ENCODE measurements at places on chromosomes 11 and 22.
A peak's percentile ranks its signal among the peaks of the same experiment; 100 is the strongest.

DNA sequence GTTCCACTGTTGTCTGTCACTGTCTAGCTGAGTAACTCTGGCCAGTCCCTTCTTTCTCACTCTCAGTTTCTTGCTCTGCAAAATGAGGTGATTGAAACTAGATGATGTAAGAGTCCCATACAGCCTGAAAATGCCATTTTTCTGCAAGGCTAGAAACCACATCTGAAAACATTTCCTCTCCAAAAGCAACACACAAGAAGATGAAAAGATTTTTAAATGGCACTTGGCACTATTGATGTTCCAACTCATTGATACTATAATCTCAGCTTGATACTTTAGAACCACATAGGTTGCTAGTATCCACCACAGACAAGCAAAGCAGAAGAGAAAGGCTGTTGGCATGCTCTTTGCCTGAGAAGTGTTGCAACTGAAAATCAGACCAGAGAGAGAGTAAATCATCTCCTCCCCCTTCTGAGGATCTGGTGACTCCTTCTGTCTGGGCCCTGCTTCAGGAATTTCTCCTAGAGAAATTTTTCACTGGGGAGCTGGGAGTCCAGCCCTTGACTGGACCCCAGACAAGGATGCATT lies 1217.9 kb downstream of the LRRC4C start:
- no peak for DNase-seq

GRCh38 chr22:27851974-27852746 lies 50.6 kb upstream of the MN1 start:
- peak; percentile 63 for DNase-seq

DNA sequence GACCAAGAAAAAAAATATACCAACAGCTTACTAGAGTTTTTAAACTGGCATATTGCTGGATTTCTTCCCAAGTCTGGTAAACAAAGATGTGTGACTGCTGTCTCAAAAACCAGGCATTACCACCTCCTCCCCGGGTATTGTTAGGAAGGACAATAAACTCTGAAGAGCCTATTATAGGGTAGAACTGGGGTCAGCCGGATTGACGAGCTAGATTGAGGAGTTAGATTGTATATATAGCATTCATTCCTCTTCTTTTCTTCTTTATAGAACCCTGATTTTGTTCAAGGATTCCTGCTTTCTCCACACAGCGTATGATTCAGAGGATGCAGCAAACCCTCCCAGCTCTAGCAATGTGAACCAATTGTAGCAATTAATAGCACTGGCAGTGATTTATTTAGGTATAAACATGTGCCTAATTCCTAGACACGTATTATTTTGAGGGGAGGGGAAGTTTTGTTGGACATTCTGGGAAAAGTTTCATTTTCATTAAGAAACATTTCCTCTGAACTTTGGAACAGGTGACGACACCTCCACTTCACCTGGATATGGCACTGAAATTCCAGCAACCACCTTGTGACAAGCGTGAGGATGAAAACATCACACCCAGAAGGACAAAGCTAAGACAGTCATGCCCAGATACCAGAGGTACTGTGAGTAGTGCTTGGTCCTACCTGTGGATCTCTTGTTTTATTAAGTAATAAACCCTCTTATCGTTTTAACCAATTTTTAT lies 679.4 kb upstream of the KIRREL3 start:
- no peak for DNase-seq

DNA sequence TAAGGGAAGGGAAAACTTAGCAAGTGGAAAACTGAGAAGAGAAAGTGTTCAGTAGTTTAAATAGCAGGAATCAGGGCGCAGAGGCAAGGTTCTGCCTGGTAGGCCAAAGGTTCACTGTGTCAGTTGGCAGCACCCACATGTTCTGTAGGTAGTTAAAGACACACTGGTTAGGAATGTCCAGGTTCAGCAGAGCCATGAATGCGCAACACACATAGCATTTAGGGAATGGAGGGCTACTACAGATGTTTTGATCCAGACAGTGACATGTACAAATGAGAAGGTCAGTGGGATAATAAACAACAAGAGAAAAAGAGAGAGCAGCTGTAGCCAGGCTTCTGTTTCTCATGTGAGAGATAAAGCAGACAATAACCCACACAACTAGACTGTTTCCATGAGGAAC lies 56.2 kb upstream of the ARHGAP42 start:
- DNase-seq: peak; percentile 10

DNA sequence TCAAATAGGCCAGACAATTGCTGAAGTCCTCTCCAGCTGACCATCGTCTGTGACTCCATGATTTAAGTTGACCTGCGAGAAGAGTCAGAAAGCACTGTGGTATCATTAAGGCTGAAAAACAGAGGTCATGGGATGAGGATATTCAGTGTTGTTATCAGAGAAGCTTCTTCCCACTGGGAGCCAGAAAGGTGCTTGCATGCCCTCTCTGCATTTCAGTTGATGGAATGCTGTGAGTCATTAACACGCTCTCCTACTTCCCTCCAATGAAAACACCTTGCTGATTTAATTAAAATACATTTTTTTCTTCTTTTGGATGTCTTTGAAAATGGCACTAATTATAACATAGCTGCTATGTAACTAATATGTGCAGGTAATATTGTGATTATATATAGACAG lies 667.0 kb downstream of the NTM start:
- DNase-seq: no peak

GRCh38 chr22:43511276-43511910 lies 99.6 kb downstream of the MPPED1 start:
- no peak for DNase-seq

GRCh38 chr11:78074756-78075155 lies 4.9 kb downstream of the NDUFC2 start:
- no peak for DNase-seq

- peak; percentile 48 for DNase-seq
These were observed 36.9 kb downstream of the DGCR2 start for GRCh38 chr22:19085233-19085718.

- DNase-seq: no peak
These were observed 105.7 kb downstream of the RASSF10 start for GRCh38 chr11:13114566-13115379.

DNA sequence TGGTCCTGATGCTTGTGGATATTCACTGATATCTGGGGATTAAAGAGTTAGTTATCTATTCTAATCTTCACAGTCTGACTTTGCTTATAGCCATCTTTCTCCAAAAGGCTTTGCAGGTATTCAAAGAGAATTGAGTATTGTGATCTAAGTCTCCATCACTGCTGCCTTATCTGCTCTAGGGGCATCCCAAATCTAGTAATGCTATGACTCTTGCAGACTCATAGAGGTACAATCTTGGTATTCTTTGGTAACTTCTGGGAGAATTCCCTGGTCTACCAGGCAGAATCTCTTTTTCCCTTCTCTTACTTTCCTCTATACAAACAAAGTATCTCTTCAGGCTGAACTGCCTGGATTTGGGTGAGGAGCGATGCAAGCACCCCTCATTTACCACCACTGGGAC lies 746.3 kb downstream of the JRKL start:
- DNase-seq: no peak

DNA sequence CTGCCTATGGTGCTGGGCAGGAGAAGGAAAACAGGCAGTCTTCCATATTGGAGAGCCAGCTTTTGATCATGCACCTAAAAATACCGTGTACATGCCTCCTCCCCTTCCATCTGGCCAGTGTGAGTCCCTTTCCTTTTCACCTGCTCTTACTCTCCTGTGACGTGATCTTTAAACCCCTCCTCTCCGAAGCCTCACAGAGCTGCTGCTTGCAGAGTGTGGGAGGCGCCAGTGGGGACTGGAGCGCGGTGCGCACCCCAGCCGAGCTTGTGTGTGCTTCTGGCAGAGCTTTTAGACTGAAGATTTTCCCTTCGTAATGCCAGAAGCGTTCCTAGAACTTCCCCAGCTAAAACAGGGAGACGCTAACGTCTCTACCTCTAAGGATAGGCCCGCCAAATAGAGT lies 29.8 kb downstream of the MUC6 start:
- DNase-seq: no peak

GRCh38 chr11:2724104-2724503 lies 24.3 kb upstream of the KCNQ1OT1 start:
- no peak for DNase-seq

DNA sequence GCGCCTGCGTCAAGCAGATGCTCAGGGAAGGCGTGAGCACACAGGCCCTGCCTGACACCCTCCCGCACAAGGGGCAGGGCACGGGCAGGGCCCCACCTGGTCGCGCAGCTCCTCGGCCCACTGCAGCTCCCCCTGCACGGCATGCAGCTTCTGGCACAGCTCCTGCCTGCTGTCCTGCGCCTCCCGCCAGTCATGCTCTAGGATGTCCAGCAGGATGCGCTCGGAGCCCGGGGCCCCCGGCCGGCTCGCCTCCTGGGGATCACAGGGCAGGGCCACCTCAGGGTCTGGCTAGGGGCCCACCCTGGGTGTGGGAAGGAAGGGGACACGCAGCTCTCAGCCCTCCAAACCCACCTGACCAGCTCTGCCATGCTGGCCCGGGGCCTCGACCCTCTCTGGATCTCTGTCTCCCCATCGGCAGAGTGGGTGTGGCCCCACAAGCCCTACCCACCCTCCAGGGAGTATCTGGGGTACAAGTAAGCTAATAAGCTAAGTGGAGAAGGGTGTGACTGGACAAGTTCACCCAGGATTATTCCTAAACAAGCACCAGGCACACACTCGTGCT lies 10.7 kb downstream of the CARD10 start:
- no peak for DNase-seq

- no peak for DNase-seq
These were observed 21.1 kb upstream of the PLET1 start for GRCh38 chr11:112281726-112282125.

DNA sequence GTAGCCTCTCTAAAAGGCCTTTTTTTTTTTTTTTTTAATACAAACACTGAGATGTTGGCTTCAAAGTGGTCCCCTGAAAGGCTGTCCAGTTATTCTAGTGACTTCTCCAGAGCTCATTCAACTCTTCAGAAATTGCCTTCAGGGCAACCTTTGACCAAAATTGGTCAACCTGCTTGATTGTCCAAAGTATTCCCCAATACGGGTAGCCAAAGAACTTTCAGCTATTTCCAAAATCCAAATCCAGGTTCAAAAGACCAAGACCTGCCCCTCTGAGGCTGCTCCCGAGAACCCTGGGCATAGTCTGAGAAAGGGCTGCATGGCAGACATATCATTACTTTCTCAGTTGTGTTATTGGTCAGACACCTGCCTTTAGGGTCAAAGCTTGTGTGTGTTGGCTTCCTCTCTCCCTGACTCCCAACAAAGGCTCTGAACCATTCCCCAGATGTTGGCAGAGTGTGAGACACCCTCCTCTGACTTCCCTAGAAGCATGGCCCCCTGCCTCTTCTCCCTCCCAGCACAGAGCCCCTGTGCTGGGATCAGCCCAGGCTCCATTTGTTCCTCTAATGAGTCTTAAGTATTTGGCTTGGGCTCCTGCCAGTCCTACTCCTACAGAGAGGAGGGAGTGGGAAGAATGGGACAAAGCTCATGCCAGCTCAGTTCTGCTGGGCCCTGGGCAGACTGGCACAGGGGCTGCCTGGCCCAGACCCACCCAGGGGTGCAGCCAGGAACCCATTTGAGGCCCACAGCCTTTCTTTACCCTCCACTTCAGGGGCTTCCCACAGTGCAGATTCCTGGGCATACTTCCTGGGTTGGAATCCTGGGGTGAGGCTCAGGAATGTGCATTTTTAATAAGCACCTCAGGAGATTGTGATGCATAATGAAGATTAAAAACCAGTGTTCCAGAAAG lies 30.3 kb downstream of the TNKS1BP1 start:
- peak; percentile 58 for DNase-seq

DNA sequence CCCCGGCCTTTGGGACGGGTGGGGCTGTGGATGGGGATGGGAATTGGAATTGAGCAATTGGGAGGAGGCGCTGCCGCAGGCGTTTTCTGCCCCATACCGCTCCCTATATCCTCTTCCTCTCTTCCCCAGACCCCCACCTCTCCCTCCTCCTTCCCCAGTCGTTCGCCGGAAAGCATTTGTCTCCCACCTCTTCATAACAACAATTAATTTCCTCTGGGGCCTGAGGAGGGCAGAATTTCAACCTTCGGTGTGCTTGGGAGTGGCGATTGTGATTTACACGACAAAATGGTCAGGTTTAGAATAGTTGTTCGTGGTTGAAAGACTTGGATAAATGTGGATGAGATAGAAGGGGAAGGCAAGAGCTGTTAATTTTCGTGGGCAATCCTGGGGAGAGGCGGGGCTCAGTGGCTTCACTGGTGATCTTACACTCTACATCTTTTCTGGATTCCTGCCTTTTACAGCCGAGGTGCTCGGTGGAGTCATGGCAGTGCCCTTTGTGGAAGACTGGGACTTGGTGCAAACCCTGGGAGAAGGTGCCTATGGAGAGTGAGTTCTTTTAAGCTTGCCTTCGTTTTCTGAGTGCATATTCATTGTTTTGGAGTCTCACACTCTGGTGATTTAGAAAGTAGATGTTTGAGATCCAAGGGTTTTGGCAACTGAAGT lies 1.5 kb downstream of the CHEK1 start:
- DNase-seq: peak; percentile 86

- no peak for DNase-seq
These were observed 8.0 kb downstream of the MYH9 start for GRCh38 chr22:36379593-36380361.

DNA sequence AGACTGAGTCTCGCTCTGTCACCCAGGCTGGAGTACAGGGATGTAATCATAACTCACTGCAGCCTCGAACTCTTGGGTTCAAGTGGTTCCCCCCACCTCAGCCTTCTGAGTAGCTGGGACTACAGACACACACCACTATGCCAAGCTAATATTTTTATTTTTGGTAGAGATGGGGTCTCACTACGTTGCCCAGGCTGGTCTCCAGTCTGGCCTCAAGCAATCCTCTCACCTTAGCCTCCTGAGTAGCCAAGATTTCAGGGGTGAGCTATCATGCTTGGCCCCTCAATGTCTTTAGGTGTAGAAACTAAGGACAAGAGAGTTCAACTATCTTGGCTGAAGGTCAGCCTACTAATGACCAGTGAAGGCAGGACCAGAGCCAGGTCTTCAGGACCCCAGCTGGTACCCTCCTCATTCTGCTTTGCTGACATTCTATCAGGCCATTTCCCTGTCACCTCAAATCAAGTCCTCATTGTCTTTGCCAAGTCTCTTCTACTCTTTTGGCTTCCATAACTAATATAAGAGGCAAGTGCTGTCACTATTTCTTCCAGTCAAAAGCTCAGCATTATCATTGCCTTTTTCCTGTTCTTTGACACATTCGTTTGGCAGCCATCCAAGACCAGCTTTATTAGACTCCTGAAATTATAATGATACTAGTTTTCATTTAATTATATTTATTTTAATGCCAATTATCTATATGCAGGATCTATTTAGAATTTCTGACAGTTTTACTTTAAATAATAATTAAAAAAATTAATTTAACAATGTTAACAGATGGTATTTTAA lies 264.2 kb upstream of the PITPNB start:
- no peak for DNase-seq

All from fibroblast of pulmonary artery (primary cell).